ENCODE measurements at places on chromosomes 1 and 21.

GRCh38 chr1:221724931-221725605, 16.8 kb downstream of the DUSP10 start:
- no peak for DNase-seq

- no peak for DNase-seq
Measured at GRCh38 chr1:239891621-239892358, 199.9 kb upstream of the FMN2 start.

DNA sequence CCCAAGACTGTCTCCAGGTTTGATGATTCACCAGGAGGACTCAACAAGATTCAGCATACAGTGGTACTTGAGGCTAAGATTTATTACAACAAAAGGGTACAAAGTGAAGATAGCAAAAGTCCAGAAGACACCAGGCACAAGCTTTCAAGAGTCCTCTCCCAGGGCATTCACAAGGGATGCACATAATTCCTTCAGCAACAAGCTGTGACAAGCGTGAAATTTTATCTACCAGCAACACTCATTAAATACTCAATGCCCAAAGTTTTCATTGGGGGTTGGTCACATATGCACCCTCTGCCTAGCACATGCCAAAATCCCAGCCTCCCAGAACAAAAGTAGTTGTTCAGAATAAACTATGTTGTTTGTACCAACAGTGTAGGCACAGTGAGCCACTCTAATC, 62.3 kb downstream of the PRKACB start:
- DNase-seq, result no peak

- no peak for DNase-seq
Measured at GRCh38 chr21:40335704-40336103, 468.5 kb downstream of the PCP4 start.

DNA sequence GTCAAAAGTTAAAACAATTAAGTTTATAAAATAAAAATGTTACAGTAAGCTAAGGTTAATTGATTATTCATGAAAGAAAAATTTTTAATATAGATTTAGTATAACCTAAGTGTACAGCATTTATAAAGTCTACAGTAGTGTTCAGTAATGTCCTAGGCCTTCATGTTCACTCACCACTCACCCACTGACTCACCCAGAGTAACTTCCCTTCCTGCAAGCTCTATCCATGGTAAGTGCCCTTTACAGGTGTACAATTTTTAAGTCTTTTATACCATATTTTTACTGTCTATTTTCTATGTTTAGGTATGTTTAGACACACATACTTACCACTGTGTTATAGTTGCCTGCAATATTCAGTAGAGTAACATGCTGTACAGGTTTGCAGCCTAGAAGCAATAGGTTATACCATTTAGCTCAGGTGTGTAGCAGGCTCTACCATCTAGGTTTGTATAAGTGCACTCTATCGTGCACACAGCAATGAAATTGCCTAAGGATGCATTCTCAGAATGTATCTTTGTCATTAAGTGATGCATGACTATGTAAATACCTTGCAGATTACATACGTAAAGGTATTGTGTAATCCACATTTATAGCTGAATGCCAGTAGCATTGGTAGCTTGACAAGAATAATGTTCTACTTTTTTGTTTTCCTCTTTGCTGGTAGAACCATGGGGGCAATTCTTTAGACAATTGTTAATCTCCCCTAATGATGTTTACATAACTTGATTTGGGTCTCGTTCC, 35.7 kb upstream of the GPR88 start:
- no peak for DNase-seq

DNA sequence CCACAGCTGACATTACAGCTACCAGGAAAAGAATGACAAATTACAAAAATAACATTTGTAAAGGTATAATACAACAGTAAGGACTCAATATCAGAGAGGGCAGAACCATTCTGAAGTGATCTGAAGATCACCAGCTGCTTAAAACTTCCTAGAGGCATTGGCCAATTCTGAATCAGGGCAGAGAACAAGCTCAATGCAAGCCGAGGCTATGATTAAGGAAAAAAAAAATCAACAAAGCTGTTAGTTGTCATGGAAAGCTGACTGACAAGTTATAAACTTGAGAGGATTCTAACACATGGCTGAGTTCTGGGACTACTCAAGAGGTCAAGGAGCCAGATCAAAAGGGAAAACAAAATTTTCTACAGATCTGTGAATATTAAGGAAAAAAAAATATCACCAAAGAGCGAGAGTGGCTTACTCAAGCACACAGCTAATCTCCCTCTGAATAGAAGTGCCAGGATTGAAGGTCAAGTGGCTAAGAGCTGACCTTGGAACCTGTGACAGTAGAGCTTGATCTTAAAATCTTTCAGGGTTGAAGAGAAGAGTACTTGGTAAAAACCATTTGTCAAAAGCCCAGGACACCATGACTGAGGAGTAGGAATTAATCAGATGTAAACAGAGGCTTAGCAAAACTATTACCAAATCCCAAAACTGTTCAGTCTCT, 383.4 kb downstream of the USP25 start:
- DNase-seq, result no peak

DNA sequence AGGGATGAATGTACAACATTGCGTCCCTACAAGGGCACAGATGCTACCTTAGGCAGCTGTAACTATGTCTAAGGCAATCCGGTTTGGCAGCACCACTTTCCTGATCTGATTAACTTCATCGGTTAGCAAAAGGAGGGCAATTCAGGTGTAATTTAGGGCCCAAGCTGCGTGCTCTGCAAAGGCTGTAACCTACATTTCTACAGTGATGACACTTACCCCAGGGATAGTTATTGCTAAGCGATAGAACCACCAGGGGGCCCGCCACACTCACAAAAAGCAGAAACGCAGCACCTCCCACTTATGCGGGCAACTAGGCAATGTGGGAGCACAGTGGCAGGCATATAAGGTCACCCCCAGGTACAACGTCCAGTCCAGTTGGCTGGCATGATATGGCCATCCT, 113.5 kb downstream of the GDAP2 start:
- DNase-seq, result no peak

DNA sequence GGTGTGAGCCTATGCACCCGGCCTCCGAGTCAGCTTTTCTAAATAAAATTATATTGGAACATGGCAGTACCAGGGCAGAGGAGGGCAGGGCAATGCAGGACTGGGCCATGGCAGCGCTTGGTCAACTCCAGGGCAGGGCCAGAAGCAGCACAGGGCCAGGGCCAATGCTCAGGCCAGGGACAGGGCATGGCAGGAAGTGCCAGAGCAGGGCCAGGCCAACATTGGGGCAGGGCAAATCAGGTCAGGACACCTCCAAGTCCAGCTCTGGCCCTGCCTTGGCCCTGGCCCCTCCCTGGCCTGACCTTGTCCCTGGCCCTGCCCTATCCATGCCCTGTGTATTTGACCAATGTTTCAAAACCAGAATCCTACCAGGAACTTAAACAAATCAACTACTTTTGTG, 156.1 kb downstream of the LIPI start:
- no peak for DNase-seq

GRCh38 chr1:179228783-179229213, 679 bp downstream of the ABL2 start:
- no peak for DNase-seq

GRCh38 chr1:105558023-105558422, 1498.5 kb upstream of the PRMT6 start:
- DNase-seq, result no peak

DNA sequence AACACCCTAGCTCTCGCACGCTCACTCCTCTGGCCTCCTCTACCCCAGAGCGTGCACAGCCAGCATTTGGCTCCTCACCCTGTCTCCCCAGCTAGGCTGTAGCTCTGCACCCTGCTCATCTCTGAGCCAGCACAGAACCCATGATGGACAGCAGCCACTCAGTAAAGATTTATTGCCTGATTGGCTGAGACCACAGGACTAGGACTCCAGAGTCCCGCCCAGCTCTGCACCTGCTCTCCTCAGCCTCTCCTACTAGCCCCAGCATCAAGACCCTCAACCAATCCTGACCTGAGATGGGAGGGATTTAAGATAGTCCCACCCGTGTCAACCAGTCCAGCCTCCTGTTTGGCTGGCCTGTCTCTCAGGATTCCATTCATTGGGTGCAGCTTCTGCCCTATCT, 9.3 kb downstream of the C1QB start:
- peak; percentile 9 for DNase-seq

GRCh38 chr1:194512957-194513356, 1326.5 kb upstream of the B3GALT2 start:
- no peak for DNase-seq

DNA sequence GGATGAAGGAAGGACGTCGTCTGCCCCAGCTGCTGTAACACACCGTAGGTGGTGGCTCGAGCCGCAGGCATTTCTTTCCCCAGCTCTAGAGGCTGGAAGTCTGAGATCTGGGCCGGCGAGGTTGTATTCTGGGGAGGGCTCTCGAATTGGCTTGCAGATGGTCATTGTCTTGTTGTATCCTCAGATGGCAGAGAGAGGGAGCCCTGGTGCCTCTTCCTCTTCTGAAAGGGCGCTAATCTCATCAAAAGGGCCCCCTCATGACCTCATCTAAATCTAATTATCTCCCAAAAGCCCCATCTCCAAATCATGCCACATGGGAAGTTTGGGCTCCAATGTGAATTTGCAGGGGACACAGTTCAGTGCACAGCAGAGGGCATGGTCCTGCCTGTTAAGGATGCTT, 109.0 kb downstream of the SIK1 start:
- DNase-seq, result no peak

DNA sequence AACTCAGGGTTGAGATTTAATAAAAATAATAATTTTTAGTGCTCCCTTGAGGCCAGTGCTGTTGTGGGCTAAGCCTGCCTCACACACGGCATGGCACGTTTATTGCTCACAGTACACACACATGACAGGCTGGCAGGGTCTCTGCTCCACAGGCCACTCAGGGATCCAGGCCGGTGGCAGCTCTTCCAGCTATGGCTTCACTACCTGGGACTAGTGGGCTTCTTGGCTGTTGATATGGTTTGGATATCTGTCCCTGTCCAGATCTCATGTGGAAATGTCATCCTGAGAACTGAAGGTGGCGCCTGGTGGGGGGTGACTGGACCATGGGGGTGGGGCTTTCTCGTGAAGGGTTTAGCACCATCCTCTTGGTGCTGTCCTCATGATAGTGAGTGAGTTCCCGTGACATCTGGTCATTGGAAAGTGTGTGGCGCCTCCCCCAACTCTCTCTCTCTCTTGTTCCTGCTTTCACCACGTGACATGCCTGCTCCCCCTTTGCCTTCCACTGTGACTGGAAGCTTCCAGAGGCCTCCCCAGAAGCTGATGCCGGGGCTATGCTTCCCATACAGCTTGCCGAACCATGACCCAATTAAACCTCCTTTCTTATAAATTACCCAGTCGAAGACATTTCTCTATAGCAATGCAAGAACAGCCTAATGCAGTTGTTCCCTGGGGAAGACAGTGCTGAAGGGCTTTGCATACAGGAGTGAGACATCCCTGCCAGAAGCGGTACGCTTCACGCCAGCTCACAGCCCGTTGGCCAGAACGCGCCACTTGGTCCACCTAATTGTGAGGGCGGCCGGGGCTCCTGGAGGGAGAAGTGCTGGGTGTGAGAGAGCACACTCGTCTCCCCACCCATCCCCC, 226.9 kb upstream of the C1orf174 start:
- no peak for DNase-seq

DNA sequence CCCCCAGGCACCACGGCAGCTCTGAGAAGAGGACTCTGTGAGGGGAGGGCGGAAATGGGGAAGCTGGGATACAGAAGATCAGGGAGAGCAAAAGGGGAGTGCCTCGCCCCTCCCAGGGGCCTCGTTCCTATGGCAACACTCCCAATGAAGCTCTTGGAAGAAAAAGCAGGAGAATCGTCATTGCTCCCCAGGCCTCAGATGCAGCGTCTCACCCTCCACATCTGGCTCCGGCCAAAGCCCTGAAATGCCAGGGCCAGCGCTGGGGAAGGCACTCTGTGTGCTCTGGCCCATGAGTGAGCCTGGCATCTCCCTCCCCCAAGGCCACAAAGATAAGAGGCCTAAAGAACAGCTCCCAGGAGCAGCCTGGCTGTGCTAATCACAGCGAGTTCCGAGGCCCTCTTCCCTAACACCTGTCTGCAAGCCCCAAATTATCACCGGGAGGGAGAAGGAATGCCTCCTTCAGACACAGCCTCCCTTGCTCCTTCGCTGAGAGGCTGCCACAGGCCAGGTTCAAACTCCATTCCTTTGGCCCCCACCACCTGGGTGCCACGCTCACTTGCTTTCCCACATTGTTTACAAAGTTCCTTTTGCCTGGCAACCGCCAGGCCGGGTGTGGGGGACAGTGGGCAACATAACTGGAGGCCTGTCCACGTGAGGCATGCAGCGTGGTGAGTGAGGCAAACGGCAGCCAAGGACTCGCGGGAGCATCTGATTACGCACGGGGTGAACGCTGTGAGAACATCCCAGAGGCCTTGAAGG, 27.8 kb downstream of the ECE1 start:
- DNase-seq, result no peak

DNA sequence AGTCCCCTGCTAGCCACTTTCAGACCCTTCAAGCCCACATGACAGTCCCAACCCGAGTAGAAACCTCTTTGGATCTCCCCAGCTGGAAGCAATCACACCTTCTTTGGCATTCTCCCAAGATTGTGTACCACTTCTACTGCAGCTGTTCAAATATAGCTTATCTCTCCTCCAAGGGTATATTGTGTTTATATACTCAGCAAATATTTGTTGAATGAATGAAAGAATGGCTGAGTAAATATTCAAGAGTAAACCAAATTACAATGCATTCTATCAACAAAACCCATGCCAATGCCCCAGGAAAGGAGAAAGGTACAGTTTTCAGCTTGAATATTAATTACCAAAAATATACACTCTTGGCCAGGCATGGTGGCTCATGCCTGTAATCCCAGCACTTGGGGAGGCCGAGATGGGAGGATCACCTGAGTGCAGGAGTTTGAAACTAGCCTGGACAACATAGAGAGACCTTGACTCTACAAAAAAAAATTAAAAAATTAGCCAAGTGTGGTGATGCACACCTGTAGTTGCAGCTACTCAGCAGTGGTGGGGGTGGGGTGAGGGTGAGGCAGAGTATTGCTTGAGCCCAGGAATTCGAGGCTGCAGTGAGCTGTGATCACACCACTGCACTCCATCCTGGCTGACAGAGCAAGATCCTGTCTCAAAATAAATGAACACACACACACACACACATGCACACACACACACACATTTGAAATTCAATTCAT, 68.5 kb downstream of the NIBAN1 start:
- no peak for DNase-seq

GRCh38 chr1:61287734-61288133, 205.4 kb downstream of the NFIA start:
- no peak for DNase-seq

GRCh38 chr1:86419277-86419903, 4.6 kb upstream of the CLCA2 start:
- DNase-seq, result peak; percentile 58

- DNase-seq, result no peak
Measured at GRCh38 chr1:30778154-30778978, 20.8 kb upstream of the LAPTM5 start.

- peak; percentile 100 for DNase-seq
Measured at GRCh38 chr1:51878616-51879336, at the start of gene NRDC. Gene NRDC, minus strand, starts transcription at chr1:51878727. Its CDS starts 112 bp downstream, at chr1:51878615.

- DNase-seq, result no peak
Measured at GRCh38 chr1:241396747-241397681, 40.0 kb upstream of the RGS7 start.

- DNase-seq, result no peak
Measured at GRCh38 chr1:84842748-84843231, 50.2 kb downstream of the LPAR3 start.

- DNase-seq, result no peak
Measured at GRCh38 chr1:96934282-96934681, 212.7 kb downstream of the PTBP2 start.

Data from activated CD4-positive, alpha-beta T cell treated with anti-CD3 and anti-CD28 coated beads, Interleukin-2, Interleukin-4, amounts not matched to agents 100 ng/mL and 50 ng/mL, durations not matched to agents 16 hours and 8 hours (primary cell).